ENCODE measurements at places on chromosomes 11 and 22.

GRCh38 chr11:13094930-13095687, 86.0 kb downstream of the RASSF10 start:
- no peak for DNase-seq

DNA sequence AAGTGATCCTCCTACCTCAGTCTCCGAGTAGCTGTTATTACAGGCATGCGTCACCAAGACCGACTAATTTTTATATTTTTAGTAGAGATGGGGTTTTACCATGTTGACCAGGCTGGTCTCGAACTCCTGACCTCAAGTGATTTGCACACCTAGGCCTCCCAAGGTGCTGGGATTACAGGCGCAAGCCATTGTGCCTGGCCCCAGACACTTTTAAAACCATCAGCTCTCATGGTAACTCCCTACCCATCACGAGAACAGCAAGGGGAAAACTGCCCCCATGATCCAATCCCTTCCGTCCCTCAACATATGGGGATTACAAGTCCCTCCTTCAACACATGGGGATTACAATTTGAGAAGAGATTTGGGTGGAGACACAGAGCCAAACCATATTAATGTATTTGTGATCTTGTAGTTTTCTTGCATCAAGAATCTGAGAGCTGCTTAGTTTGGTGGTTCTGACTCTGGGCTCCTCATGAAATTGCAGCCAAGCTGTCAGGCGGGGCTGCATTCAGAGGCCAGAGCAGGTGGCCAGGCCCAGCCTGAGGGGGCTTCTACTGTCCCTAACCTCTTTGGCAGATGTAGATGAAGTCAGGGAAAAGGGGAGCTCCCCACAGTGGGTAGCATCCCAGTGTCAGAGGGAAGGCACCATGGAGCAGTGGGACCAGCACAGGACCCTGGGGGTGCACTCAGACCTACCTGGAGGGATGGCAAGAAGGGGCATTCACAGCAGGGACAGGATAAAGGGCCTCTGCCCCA, 31.2 kb upstream of the PRAME start:
- no peak for DNase-seq

DNA sequence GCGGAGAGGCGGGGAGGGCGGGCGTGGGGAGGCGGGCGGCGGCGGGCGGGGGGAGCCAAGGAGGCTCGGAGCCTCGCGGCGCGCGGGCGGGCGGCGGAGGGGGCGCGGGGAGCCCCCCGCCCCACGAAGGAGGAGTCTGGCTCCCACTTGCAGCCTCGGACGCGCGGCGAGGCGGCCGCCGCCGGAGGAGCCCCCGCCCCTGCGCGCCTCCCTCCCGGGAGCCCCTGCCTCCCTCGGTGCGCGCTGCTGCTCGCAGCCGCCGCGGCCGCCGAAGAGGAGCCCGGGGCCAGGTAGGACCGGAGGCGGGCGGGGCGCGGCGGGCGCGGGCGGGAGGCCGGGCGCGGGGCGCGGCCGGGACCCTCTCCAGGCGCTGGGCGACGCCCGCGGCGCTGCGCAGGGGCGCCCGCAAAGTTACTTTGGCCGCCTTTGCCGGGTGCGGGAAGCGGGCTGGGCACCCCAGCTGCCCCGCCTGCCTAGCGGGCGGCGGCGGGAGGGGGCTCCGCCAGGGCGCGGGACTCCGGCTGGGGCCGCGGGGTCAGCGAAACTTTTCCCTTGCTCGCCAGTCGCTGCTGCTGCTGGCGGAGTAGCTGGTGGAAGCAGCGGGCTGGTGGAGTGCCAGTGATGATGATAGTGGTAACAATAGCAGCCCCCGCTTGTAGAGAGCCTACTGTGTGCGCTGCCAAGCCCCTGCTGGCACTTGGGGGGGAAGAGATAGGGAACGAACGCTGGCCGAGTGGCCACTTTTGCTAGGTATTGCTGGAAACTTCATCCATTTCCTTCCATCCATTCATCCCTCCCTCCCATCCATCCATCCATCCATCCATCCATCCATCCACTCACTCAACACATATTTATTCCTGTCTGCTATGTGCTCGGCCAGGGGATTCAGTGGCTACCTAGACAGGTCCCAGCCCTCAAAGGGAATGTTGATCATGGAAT, at the start of gene MPPED1:
TSS of gene MPPED1 (plus strand) at position 146 of the 939 bp plus-strand sequence. CDS start 12,972 bp downstream, outside the sequence.
- no peak for DNase-seq

DNA sequence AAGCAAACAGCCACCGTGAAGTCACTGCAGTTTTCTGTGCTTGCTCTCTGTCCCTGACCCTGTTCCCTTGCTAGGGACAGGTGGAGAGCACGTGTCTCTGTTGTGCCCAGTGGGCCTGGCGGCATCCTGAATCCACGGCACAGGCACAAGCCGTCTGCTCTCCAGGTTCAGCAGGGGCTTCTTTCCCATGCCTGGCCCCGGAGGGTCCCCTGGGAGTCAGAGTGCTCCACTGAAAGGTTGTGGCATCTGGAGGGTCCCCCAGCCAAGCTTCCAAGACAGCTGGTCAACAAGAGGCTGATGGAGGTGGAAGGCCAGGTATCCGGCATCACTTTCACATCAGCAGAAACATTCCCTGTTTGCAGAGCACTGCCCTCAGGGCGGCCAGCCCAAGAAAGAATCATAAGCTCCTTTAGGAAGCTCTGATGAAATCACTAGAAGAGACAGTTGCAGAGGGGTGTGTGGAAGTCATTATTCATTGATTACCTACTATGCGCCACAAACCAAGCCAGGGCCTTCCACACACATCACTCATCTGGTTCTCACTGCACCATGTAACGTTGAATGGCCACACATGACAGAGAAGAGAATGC, 346.4 kb upstream of the B3GAT1 start:
- no peak for DNase-seq

GRCh38 chr11:46298699-46299433, 21.4 kb downstream of the CREB3L1 start:
- DNase-seq = no peak

Data from GM13977 (cell line).